Stimulated activated CD4-positive, alpha-beta T cell treated with anti-CD3 and anti-CD28 coated beads, Interleukin-12 subunit alpha, Interleukin-12 subunit beta, amount 100 ng/mL, for 4 hours (primary cell): ENCODE measurements at places on chromosomes 3 and 15.

DNA sequence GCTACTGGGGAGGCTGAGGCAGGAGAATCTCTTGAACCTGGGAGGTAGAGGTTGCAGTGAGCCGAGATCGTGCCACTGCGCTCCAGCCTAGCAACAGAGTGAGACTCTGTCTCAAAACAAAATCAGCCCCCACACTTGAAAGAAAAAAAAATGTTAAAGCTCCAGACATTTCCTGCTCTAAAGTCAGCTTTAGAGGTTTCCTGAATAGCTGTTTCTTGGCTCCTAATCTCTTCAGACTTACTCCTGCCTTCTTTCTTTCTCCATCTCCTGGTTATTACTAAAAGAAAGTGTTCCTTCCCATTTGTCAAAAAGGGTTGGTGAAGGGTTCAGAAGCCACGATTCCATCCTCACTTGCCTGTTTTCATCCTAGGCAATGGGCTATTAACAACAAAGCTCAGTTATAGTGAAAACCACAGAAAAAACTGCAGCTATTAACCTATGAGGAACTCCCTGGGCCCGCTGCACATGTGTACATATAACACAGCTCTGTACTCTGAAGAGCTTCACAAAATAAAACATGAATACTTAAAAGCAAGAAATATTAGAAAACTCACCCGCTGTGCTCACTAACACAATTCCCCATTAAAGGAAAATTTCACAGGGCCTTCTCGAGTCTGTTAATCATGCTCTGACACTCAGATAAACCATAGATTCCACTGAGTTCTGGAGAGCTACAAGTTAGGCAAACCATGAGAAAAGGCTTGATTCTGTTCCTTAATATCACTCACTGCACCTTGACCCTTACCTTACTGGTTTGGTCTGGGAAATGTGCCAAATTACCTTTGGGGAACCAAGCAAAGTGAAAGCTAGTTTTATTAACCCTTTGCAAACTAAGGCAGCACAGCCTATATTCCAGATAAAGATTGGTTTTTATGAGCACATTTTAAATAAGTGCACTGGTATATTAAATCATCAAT, 89.9 kb upstream of the TSPAN3 start:
- no peak for DNase-seq

- DNase-seq = no peak
These were observed 10.1 kb upstream of the WNT5A start for GRCh38 chr3:55497250-55497649.

- no peak for DNase-seq
These were observed 175.2 kb downstream of the MEGF11 start for GRCh38 chr15:66078196-66078928.

DNA sequence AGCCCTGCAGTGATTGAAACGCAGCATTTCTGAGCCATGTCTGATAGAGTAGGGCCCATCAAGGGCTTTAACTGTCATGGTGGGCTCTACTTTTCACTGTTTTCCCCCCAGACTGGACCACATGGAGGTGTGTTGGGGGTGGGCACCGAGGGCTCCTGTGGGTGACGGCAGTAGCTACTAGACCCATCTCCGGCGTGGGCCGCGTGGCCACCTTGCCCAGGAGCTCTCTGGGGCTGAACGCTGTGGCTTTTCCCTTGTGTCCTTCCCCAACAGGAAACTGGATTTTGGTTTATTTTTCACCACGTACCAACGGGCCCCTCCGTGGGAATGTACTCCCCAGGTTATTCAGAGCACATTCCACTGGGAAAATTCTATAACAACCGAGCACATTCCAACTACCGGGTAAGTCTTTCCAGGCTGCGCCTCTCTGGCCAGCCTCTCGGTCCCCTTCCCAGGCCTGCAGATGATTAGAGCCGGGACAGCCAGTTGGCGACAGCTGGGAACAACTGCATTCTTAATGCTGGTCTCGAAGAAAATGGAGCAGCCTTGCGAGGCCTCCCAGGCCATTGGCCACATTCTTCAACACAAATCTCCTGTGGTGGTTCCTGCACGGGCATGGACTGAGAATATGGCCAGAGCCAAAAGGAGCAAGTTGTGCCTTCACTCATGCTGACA, 67.7 kb downstream of the MESD start:
- no peak for DNase-seq

GRCh38 chr3:171001957-171002694, 24.4 kb downstream of the SLC2A2 start:
- DNase-seq = no peak

DNA sequence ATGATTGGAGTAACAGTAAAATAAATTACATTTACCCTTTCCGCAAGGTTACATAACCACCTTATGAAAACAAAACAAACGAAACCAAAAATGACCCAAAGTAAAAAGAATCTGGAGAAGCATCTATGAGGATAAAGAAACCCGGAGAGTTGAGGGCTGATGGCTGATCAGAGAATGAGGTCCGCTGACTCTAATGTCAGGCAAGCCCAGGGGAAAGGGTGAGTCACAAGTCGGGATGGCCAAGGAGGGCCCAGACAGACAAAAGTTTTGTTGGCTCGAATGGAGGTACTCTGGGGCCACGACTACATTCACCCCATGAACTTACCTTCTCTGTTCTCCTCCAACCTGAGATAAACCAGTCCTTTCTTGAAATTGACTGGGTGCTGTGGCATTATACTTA, 95.7 kb downstream of the RORA start:
- no peak for DNase-seq

DNA sequence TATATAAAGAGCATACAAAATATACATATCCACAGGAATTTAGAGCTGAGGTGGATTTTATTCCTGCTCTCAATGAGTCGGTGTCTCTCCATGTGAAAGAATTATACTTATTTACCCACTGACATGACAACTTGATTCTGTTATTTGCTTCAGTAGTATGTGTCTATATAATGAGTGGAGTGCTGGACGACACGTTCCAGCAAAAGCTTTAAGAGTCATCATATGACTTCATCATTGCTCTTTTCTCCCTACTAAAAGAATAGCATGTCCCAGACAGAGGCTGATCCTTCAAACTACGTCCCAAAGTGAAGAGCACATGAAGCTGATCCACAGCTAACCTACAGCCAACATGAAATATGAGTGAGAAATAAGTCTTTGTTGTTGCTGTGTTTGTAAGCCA, 54.3 kb upstream of the GNB4 start:
- no peak for DNase-seq
